Activated CD8-positive, alpha-beta memory T cell treated with anti-CD3 and anti-CD28 coated beads for 24 hours (primary cell): ENCODE measurements at places on chromosomes 4 and X.

DNA sequence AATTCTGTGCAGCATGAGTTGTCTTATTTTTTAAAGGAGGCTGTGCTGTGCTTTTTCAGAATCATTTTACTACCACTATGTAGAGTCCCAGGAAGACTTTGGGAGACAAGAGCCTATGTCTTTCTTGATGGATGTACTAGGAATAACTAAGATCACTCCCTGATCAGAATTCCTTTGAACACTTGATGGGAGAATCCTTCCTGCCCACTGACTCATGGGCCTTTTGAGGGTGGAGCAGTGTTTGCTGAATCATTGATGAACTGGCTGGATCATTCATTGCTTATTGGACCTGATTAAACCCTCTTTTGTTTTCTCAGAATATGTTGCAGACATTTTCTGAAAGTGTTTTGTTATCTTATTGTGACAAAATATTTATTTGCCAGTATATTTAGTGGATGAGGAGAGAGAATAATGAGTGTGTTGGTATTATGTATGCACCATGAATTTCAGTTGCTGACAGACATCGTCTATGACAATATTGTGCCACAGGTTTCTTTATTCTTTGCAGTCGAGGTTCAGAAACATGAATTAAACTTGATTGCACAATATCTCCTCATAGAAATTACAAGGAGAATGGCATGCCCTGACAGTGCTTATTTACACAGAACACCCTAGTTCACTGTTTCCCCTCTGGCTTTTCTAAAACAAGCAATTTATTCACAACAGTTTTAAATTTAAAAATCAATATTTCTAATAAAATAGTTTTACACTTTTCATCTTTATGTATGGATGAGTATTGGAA is 36.3 kb downstream of the POU4F2 start:
- DNase-seq: no peak

DNA sequence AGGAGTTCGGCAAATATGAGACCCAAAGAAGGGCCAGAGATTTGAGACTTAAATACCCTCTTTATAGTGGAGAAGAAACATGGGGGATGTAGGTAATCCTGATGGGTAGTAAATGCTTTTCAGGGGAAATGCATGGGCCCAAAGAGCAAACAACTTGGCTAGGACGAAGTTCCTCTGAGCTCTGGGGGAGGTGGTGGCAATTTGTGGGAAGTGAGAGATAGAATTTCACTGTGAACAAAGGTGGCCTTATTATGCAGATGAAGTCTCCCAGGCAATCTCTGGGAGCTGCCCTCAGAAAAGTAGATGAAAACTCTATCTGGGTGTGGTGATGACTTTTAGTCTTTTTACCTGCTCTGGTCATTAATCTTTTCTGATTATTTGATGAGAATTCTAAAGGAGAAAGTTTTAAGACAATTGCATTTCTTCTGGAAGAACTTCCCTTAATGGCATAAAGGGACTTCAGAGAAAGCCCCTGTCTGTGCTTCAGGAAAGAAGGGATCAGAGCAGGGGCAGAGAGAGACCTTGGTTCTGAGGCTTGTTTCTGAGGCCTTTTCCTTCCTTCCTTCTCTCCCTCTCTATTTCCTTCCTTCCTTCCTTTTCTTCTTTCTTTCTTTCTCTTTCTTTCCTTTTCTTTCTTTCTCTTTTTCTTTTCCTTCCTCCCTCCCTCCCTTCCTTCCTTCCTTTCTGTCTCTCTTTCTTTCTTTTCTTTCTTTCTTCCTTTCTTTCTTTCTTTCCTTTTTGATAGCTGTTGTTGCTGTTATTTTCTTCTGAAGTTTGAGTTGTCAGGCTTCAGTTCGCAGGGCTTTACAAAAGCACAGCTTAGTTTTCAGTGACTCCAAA is 37.5 kb upstream of the MAOA start:
- DNase-seq: no peak

GRCh38 chr4:36414248-36414647 is 132.8 kb downstream of the DTHD1 start:
- no peak for DNase-seq

DNA sequence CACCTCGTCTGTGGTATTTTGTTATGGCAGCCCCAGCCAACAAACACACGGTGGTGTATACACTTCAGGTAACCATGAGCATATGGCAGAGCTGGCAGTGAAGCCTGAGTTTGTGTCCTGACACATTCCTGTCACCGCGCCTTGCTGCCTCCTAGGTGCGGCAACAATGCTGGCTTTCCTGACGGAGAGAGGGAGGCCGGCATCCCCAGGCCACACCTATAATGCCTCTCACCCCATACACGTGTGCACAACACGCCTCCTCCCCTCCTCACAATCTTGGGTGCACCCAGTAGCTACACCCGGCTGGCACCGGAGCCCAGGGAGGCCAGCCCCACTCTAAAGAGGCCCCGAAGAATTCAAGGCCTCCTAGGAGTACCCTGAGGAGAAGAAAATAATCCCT is 158.5 kb downstream of the NSUN7 start:
- DNase-seq: no peak

DNA sequence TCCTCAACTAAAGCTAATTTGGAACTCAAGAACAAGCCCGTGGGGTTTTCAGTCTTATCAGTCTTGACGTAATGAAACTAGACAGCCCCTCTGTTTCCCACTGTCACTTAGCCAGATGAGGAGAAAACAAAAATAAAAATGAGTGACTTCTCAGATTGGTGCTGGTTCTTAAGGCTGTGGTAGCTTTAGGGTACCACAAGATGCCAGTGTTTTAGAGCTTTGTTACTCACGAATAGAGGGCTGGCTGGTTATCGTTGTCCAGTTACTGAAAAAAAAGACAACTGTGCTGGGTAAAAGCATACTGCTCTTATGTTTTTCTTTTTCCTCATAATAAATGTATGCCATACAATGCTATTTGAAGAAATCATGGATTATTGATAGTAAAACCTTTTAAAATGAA is 796.7 kb downstream of the RAPGEF2 start:
- no peak for DNase-seq

DNA sequence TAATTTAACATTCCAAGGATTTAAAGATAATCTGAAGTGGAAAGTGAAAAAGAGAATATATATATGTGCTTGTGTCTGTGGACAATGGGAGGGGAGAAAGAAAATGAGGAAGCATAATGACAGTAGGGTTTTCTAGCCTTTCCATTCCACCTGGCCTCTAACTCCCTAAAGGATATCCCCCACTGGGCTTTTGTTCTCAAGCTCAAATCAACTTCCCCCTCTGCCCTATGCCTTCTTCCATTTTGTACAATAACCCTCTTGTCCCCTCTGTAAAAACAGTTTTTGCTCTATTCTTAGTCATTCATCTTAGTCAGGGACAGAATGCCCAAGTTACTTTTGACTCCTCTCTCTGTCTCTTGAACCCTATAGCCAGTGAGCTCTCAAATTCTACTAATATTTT is 23.6 kb downstream of the ANTXR2 start:
- DNase-seq: no peak

GRCh38 chr4:176156656-176157055 is 38.7 kb downstream of the SPATA4 start:
- no peak for DNase-seq

GRCh38 chrX:74232859-74233258 is 71.1 kb upstream of the ZCCHC13 start:
- no peak for DNase-seq

DNA sequence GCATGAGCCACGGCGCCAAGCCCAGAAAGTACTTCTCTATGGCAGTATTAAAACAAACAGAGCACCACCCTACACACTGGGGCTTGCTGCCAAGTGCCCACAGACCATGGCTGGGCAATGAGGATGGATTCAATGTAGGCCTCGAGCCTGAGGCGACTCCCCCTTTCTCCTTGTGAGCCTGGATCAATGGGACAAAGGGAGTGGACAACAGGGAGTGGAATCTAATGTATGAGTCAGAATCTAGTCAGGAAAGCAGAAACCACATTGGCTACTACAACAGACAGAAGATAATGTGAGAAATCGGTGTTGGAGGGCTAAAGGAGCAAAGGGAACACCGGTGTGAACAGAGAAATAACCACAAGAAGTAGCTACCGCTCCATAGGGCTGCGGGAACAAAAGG is 37.7 kb upstream of the OCIAD2 start:
- DNase-seq: no peak

DNA sequence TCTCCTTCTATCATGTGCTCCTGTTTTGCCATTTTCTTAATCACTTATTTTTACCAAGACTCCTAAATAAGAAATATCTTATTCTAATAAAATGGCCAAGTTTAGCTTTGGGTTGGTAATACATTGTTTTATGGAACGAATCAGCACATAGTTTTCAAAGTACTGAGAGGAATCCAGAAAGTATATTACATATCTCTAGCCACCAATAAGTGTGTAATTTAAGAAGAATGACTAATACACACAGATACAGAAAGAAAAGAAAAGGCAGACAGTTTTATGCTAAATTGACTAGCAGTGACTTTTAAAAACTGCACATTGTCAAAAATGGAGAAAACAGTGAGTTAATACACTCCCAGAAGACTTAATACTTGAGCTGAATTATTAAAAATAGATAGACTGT is 167.0 kb upstream of the IL15 start:
- no peak for DNase-seq

GRCh38 chrX:20974326-20974725 is 399.9 kb upstream of the CNKSR2 start:
- DNase-seq: no peak

GRCh38 chr4:124958847-124959246 is 246.3 kb upstream of the ANKRD50 start:
- no peak for DNase-seq

DNA sequence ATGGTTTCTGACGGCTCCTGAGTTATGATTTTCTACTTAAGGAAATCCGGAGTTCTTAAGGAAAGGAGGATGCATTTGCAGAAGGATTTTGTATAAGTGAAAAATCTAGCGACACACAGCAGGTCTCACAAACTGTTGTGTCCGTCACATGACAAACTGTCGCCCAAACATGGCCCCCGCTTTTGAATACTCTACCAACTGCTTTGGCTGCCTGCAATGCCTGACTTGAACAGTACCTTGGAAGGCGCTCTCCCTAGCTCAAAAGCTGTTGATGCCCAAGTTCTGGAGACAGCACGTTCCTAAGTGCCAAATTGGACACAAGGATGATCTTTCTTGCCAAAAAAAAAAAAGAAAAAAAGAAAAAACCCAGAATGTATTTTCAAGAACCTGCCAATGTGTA is 103.2 kb downstream of the ENPP6 start:
- no peak for DNase-seq

- no peak for DNase-seq
Measured at GRCh38 chrX:79084923-79085322, 59.6 kb upstream of the GPR174 start.
